ENCODE measurements at places on chromosomes 5 and 9. TPM values are rescaled to one million over a fixed set of nuclear protein-coding genes. Genes with fewer than 3 reads are reported as not detected.

- DNase-seq: peak; percentile 74
These were observed 71.4 kb downstream of the RALGPS1 start for GRCh38 chr9:126985870-126986498.

GRCh38 chr5:178056935-178057334 lies 56.4 kb upstream of the N4BP3 start:
- no peak for DNase-seq

DNA sequence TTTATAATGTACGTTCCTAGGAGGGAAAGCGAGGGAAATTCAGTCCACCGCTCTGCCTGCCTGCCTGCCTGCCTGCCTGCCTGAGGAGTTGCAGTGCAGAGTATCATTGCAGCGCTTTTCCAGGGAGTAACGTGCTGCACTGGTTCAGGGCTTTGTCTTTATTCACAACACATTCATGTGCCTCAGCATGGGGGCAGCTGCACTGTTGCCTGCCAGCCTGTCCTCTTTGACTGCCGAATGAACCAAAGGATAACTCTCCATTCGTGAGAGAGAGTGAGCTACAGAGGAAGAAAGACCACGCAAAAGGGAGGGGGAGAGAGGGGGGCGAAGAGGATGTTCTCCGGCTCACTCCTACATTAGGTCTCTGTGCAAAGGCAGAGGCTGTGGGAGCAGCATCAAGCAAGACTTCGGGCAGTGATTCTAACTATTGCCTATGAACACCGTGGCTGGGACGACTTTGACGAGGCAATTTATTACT lies 791.2 kb downstream of the MAT2B start:
- DNase-seq: no peak

GRCh38 chr9:94865582-94866452 lies 139.3 kb downstream of the AOPEP start:
- no peak for DNase-seq

DNA sequence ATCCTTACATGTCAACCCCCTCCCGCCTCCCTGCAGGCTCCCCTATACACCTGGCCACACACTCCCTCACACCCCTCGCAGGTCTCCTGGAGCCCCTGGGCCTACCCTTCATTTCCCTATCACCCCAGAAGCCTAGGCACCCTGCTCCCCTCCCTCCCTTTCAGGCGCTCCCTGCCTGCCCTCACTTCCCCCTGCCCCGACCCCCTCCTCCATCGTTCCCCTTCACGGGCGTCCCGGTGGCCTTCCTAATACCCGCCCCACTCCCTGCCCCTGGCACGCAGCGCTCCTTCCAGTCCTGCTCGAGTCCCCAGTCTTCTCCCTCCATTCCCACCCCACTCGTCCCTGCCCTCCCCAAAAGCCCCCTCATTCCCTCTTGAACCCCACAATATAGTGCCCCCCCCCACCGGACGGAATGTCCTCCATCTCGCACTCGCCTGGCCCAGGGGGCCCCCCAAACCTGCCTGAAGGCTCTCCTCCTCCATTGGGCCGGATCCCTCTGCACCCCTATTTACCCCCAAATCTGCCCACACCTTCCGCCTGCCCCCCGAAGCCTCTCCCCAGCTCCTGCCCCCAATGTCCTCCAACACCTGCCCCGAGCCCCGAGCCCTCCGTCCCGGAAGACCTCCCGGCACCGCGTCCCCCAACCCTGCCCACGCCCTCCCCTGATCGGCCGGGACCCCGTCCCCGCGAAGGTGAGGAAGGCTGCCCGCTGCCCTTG lies 746 bp downstream of the STRBP start:
- peak; percentile 4 for DNase-seq

GRCh38 chr9:101514071-101514470 lies 19.6 kb upstream of the RNF20 start:
- no peak for DNase-seq

DNA sequence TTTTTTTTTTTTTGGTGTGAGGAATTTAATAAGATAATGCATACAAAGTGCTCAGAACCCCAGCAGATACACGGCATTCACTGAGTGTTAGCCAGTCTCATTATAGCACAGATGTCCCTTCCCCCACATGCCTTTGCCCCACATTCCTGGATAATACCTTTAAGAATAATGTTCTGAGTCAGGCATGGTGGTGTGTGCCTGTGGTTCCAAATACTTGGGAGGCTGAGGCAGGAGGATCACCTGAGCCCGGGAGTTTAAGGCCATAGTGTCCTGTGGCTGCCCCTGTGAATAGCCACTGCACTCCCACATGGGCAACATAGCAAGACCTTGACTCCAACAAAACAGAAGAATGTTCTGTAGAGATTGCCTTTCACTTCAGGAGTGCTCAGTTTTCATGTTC lies 24.2 kb upstream of the ANKRD18A start:
- no peak for DNase-seq

- DNase-seq: no peak
These were observed 1.8 kb downstream of the PLAC8L1 start for GRCh38 chr5:146103594-146103993.

The NPR3 gene
- not detected for polyA plus RNA-seq

The TRPM6 gene
- polyA plus RNA-seq: not detected

The PWWP2A gene
- polyA plus RNA-seq: 35.0 TPM

The TTC1 gene
- 118 TPM for polyA plus RNA-seq

The RORB gene
- not detected for polyA plus RNA-seq

All from CD4-positive, CD25-positive, alpha-beta regulatory T cell (primary cell).